ENCODE measurements at places on chromosomes 13 and 19. TPM values are rescaled to one million over a fixed set of nuclear protein-coding genes. Genes with fewer than 3 reads are reported as not detected.

TUBA3C gene
- not detected for total RNA-seq

ZNF155 gene
- total RNA-seq, result 6.2 TPM

IZUMO1 gene
- total RNA-seq, result not detected

CYP2F1 gene
- 0.10 TPM for total RNA-seq

OR1M1 gene
- not detected for total RNA-seq

ZNF563 gene
- total RNA-seq, result 3.1 TPM

LRRC8E gene
- not detected for total RNA-seq

SLC46A3 gene
- total RNA-seq, result 8.1 TPM

ICAM5 gene
- total RNA-seq, result 0.42 TPM

NXNL1 gene
- not detected for total RNA-seq

OR10H4 gene
- not detected for total RNA-seq

ZNF541 gene
- 0.21 TPM for total RNA-seq

TTYH1 gene
- total RNA-seq, result 0.31 TPM

CEACAM3 gene
- 0.52 TPM for total RNA-seq

KLK10 gene
- total RNA-seq, result not detected

IRGC gene
- not detected for total RNA-seq

CGB3 gene
- not detected for total RNA-seq

FBXO17 gene
- under 0.01 TPM for total RNA-seq

FLT3LG gene
- 49.6 TPM for total RNA-seq

MYO16 gene
- total RNA-seq, result 0.94 TPM

CRB3 gene
- 4.0 TPM for total RNA-seq

ERCC5 gene
- total RNA-seq, result 111 TPM

SPRED3 gene
- total RNA-seq, result 0.10 TPM

CNFN gene
- total RNA-seq, result not detected

C19orf85 gene
- not detected for total RNA-seq

ZIM2 gene
- not detected for total RNA-seq

KCNK6 gene
- 3.8 TPM for total RNA-seq

LSR gene
- 13.1 TPM for total RNA-seq

KLK6 gene
- not detected for total RNA-seq

SCEL gene
- not detected for total RNA-seq

VAV1 gene
- 46.8 TPM for total RNA-seq

PEAK3 gene
- 0.52 TPM for total RNA-seq

C19orf81 gene
- total RNA-seq, result not detected

COMP gene
- not detected for total RNA-seq

HMG20B gene
- total RNA-seq, result 34.7 TPM

NOVA2 gene
- under 0.01 TPM for total RNA-seq

All from mononuclear cell (primary cell).